Esophagus squamous epithelium (tissue), 5 donors: ENCODE measurements at places on chromosomes 2 and 18. TPM values are rescaled to one million over a fixed set of nuclear protein-coding genes. Genes with fewer than 3 reads are reported as not detected.

GRCh38 chr2:145777297-145777696 lies 1257.4 kb upstream of the ZEB2 start:
- H3K4me1 ChIP-seq, result no peaks in the 10 kb centered on the region
- no peaks in the 10 kb centered on the region for H3K36me3 ChIP-seq
- no peaks in the 10 kb centered on the region for H3K27me3 ChIP-seq
- H3K4me3 ChIP-seq, result no peak overlapping the region

GRCh38 chr18:43158381-43158780 lies 42.9 kb upstream of the RIT2 start:
- no peak for DNase-seq
- H3K27me3 ChIP-seq, result no peaks in the 10 kb centered on the region
- no peaks in the 10 kb centered on the region for H3K4me1 ChIP-seq
- no peaks in the 10 kb centered on the region for H3K36me3 ChIP-seq

DNA sequence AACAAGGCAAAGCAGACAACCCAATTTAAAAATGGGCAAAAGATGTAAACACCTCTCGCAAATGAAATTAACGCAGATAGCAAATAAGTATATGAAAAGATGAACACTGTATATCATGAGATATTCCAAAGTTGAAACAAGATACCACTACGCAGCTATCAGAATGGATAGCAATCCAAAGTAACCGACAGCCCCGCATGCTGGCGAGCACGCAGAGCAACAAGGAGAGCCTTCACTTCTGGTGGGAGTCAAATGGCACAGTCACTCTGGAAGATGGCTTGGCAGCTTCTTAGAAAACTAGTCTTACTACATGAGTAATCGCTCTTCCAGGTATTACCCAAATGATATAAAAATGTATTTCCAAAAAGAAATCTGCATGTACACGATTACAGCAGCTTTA lies 1.4 kb downstream of the NDUFA10 start:
- peaks cover 33% of the 10 kb centered on the region for H3K4me1 ChIP-seq
- no peaks in the 10 kb centered on the region for H3K27me3 ChIP-seq
- H3K36me3 ChIP-seq, result peaks cover 25% of the 10 kb centered on the region
- H3K4me3 ChIP-seq, result peak overlapping the region; percentile 97
- H3K27ac ChIP-seq, result no peak overlapping the region
- DNase-seq, result no peak

- no peak for DNase-seq
- no peaks in the 10 kb centered on the region for H3K27me3 ChIP-seq
- H3K4me1 ChIP-seq, result no peaks in the 10 kb centered on the region
- no peak overlapping the region for H3K4me3 ChIP-seq
- no peak overlapping the region for H3K27ac ChIP-seq
Measured at GRCh38 chr18:59540346-59540745, 156.9 kb downstream of the CCBE1 start.

DNA sequence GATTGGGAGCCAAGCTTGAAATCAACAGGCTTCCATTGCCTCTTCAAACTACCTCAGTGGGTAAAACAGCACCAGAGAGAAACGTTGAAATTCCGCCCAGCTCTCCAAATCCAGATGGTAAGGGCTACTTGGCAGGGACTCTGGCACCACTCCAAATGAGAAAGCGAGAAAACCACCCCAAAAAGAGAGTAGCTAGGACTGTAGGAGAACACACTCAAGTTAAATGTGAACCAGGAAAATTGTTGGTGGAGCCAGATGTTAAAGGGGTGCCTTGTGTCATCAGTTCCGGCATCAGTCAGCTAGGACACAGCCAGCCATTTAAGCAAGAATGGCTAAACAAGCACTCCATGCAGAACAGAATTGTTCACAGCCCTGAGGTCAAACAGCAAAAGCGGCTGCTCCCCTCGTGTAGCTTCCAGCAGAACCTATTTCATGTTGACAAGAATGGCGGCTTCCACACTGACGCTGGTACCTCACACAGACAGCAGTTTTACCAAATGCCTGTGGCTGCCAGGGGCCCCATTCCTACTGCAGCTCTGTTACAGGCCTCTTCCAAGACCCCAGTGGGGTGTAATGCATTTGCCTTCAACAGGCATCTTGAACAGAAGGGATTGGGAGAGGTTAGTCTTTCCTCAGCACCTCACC lies 167.3 kb downstream of the ASXL3 start:
- no peak overlapping the region for H3K4me3 ChIP-seq
- no peaks in the 10 kb centered on the region for H3K27me3 ChIP-seq
- no peak for DNase-seq
- H3K4me1 ChIP-seq, result no peaks in the 10 kb centered on the region

DNA sequence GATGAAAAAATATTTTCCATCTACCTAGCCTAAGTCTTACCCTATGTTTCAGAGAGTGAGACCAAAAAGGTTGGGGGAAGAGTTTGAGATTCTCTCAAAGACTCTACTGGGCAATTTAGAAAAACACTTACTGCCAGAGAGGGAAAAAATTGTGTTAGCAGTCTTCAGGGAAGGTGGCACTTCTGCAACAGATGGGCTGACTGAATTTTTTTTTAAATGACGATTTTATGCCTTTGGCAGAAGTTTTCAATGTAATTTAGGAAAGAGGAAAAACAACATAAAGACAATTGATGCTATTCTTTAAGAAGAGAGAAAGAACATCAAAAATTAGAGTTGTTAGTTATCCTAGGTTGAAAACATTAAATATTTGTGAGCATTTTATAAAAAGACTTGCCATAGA lies 1894.5 kb upstream of the PIK3C3 start:
- H3K4me3 ChIP-seq, result no peak overlapping the region
- no peaks in the 10 kb centered on the region for H3K36me3 ChIP-seq
- DNase-seq, result no peak
- H3K27me3 ChIP-seq, result no peaks in the 10 kb centered on the region
- H3K27ac ChIP-seq, result no peak overlapping the region

DNA sequence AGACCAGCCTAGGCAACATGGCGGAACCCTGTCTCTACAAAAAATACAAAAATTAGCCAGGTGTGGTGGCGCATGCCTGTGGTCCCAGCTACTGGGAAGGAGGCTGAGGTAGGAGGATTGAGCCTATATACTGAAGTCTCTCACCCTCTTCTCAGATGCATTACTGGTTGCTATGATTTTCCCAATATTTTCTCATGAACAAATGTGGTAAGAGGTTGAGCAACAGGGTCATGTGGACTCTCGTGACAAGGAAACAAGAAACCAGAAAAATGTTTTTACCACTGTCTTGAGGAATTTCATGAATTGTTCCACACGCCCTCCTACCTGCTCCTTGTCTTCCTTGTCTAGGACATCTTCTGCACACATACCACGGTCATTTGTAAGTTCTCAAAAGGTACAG lies 12.4 kb downstream of the LMAN2L start:
- H3K4me3 ChIP-seq, result no peak overlapping the region
- peaks cover 11% of the 10 kb centered on the region for H3K4me1 ChIP-seq
- DNase-seq, result no peak
- H3K27ac ChIP-seq, result no peak overlapping the region

SERPINB4 gene
- total RNA-seq, result 24.4 TPM
